CD4-positive, alpha-beta T cell treated with Interleukin-17A for 4 hours (primary cell): ENCODE measurements at places on chromosomes 2 and 18.

GRCh38 chr2:118687698-118688097 lies 159.8 kb downstream of the EN1 start:
- no peak for DNase-seq

DNA sequence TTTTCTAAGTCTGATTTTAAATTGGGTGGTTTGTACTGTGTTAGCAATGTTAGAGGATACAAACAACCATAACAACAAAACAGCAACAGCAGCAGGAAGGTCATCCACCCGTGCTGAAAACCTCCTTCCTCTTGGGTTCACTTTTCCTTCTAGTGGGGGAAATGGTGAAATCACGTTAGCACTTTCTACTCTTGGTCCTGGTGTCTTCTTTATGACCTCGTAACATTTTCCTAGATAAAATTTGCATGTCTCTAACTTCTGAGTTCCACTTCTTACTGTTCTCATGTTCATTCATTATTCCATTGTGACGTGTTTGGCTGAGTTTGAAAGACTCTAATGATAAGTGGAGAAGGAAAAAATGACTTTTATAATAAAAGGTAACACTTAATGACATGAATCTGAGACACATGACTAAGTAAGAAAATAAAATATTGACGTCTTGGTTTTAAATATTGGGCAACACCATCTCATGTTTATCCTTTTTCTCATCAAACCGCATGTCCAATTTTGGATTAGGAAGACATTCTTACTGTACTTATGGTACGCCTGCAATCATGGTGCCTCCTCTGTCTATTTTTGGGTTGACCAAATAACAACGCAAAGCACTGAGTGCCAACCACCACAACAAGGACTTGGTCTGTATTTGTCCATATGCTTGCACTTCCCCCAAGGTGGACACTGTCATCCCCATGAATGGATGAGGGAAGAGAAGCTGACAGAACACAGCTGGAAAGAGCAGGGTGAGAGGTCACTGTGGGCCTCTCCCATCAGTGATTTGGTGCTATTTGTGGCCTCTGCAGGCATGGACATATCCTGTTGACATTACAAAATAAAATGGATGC lies 25.7 kb upstream of the IL1R1 start:
- no peak for DNase-seq

GRCh38 chr2:108588070-108588668 lies 53.9 kb downstream of the LIMS1 start:
- DNase-seq: no peak

DNA sequence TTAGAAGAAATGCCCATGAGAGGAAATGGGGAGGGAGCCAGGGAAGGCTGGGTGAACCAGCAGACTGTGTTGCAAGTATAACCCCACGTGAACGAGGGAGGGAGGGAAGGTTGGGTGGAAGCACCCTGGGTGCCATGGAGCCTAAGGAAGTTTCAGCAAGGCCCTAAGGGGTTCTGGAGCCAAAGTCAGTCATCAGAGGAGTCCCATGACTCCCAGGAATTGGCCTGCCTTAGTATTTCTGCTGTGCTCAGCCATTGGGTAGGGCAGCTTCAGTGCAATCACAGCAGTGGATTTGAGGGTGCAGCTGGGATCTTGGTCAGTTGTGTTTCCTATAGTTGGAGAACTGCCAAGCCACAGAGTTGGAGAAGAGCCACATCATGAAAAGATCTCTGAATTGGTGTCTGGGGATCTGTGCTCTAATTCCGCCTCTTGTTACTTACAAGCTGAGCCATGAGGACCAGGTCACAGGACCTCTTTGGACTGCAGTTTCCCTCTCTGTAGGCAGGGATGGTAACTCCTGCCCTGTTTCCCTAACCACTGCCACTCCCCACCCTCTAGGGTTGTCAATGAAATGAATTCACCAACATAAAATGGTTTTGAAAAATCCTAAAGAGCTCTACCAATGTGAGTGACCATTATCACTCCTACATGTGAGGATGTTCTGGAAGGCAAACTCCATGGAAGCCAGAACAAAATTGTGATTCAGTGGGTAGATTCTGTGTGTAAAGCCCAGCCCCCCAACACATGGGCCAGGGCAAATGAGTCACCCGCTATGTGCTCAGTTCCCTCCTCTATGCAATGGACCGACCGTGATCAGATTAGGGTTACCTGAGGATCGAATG lies 108.9 kb downstream of the CLIP4 start:
- no peak for DNase-seq
